T-helper 9 cell (primary cell): ENCODE measurements at places on chromosomes 7 and 10.
A peak's percentile ranks its signal among the peaks of the same experiment; 100 is the strongest.

- DNase-seq: peak; percentile 83
Measured at GRCh38 chr10:79067241-79068202, 1.2 kb upstream of the ZMIZ1 start.

GRCh38 chr7:96707901-96708774, 1.5 kb downstream of the SEM1 start:
- DNase-seq: no peak

DNA sequence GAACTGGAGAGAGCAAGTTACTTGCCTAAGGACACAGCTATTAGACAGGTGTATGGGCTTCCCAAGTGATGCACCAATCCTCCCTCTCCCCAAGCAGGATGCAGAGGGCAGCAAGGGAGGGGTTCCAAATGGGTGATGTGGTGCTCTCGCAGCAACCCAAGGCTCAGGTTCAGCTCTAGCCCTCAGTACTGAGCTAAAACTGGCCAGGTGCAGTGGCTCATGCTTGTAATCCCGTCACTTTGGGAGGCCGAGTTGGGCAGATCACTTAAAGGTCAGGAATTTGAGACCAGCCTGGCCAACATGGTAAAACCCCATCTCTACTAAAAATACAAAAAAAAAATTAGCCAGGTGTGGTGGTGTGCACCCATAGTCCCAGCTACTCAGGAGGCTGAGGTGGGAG, 40.7 kb downstream of the GPRIN2 start:
- no peak for DNase-seq

GRCh38 chr10:118592675-118593330, 2.6 kb downstream of the PRLHR start:
- no peak for DNase-seq

DNA sequence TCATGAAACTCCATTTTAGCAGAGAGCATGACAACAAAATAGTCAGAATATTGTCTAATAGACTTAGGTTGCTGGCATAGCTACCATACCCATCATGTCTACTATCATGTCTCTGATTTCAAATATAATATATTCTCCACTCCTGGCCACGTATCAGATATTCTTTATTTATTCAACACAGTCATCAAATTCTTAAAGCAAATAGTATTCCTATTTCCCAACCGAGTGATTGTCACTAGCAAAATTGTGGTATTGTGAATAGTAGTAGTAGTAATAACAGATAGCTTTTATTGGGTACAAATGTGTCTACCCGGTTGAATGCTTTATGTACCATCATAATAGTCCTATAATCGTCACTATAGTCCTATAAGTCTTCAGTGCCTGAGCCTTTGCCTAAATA, 918.6 kb downstream of the KCNMA1 start:
- no peak for DNase-seq

GRCh38 chr10:101143345-101143630, 12.2 kb downstream of the TLX1 start:
- no peak for DNase-seq

DNA sequence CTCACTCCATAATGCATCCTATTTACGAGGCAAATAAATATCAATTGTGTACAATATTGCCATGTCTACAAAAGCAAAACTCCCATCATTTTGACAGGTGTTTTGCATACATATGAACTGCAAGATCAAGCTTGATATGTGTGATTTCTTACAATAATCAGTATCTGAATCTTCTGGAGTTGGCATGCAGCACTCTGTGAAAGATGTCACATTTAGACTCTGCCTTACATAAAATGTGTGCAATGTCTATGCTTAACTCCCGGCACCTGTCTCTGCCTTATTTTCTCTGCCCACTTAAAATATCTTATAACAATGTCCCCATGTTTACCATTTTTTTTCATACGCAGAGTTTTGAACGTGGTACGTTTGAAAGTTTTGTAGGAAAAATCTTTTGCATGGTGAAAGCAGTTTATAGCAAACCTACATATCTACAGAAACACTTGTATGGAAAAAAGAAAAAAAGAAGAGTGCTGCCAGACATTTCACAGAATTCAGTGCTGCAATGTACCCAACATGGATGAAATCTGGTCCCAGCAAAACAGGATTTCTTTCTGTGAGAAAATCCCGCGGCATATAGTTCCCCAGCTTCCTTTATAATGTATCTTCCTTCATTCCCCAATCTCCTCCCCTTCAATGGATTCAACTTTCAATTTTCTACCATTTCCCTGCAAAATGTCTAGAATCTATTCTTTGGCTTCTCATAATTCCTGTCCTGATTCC, 114.1 kb upstream of the NRP1 start:
- DNase-seq: no peak

DNA sequence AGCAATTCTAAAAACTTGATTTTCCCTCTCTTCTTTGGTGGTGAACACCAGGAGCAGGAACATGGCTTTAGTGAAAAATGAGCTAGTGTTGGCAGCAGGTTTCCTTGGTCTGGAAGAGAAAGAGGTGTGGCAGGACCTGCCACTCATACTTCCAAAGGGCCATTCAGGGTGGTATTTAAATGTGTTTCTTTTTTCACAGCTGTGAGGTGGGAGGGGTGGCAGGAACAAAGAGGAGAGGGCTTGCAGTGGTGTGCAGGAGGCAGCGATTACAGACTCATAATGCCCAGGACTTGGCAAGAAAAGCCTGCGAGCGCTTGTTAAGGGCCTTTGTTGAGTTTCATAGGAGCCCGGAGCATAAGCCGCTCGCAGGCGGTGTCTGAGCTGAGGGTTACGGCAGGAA, 36.8 kb downstream of the WIPF3 start:
- no peak for DNase-seq

DNA sequence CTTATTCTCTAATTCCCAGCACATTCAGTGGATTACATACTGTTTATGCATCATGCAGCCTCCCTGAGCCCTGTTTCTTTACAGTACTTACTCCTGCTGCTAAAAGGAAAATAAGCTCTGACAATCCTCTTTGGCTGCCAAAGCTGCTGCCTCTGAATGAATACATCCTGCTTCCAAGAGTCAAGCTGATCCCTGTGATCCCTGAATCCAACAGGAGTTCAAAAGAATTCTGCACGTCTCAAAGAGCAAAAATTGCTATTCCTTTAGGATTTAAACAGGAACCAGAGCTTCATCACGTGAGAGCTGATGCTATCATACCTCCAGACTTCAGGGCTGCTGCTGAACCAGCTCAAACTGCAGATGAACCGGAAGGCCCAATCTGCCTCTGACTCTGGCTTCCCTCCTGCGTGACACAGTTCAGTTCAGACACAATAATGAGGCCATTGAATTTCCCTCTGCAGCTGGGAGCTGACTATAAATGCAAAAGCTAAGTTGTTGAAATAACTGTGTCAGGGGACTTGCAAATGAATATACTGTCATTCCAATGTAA, 851.0 kb upstream of the PHF14 start:
- DNase-seq: no peak

DNA sequence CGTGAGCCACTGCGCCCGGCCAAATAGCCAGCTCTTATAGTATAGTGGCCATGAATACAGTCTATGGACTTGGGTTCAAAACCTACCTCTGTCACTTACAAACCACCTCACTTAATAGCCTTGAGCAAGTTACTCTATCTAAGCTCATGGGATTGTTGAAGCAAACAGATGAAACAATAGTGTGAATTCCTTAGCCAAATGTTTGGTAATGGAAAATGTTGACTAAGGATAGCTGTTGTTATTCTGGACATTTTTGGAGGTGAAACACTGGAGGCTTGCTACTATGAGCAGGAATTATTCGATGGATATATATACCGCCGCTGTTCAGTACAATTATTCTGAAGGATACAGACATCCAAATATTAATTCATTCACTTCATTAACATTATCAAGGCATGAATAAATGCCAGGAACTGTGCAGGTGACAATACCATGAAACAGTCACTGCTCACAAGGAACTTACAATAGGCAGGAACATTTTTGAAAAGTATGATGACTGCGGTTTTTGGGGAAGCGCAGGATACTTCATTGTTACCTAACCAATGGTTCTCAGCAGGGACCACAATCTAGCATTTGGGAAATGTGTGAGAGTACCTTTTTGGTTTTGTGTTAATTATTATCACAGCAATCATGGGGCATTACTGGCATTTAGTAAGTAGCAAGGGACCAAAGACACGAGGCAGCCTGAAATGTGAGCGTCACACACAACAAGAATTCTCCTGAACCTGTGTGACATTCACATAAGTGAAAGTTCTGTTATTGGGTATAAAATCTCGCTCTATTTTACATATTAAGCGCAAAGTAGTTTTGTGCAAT, 55.7 kb downstream of the CUBN start:
- no peak for DNase-seq

DNA sequence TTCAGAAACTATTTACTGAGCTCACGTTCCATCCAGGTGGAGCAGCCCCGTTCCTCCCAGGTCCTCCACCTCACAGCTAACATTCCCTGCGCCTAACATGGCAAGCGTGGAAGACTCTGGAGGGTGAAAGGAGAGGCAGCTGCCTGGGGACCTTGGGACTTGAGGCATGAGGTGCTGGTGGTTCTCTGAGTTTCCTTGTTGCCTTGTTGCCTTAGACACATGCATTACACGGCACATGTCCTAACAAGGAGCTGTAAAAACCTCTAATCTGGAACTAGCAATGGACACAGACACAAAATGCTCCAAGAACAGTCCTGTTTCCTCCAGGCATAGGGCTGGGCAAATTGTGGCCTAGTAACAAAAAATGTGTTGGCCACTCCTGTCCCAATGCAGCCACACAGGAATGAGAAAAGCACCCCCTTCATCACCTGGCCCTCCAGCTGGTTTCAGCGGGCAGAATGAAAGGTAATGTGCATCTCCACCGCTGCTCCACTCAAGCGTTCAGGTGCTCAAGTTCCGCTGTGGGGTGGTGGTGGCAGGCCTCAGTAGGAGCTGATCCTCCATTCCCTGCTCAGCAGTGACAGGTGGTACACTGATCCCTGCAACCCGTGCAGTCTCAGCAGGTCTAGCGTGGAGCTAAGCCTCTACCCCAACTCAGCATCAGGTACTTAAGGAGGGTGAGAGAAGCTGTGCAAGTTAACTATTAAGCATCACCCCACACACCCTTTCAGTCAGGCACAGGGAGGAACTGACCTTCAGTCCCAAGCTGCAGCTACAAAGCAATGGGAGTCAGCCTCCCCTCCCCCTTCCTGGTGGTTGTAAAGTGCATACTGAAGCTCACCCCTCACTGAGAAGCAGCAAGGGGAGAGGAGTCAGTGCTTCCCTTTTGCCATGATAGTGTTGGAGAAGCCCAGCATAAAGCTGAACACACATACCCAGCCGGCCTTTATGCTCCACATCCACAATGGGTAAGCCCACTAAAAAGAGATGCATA, 382.8 kb downstream of the SDK1 start:
- DNase-seq: no peak

DNA sequence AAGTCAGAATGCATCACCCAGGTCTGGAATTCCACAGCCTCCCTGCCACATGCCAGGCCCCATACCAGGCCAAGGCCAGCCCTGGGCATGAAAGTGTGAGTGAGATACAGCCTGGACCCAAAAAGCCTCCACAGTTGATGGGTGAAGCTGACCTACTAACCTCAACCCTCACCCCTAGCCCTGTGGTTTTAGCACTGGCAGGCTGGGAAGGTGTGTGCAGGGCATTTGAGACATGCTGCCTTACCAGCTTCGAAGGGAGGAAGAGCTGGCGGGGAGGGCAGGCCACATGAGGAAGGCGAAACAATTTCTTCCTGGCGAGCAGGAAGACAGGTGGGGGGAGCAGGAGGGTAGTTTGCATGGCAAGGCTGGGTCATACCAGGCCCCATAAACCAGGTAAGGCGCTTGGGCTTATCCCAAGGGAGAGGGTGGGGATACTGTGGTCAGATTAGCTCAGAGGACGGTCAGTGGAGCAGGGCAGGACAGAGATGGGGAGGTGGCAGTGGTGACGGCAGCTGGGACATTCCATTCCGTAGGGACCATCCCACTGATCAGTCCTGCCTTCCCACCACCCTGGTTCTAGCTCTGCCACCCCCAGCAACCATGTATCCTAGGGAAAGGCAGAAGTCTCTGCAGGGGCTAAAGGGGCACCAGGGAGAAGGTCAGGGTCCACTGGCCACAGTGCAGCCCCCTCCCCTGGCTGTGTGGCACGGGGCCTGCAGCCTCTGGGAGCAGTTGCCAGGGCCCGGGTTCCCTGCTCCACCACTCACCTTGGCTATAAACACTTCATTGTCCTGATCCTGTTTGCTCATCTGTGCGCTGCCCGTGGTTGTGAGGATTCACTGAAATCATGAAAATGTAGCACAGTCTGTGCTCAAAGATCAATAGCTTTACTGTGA, 155.8 kb downstream of the NRF1 start:
- DNase-seq: no peak

DNA sequence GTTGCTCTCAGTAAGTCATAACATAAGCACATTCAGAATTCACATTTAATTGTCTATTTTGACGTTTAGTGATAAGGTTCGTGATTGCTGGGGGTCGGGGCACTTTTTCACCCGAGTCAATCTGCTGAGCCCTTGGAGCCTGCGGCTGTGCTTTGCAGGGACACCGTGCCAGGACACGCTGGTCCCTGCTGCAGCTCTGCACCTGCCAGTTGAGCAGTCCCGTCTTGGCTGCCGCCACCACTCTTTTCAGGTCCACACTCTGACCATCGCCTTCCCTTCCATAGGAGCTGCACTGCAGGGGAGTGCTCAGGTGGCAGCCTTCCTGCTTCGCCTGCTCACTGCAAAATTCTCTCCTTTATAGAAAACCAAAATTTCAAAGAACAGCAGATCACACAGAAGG, 36.4 kb downstream of the CUL1 start:
- DNase-seq: no peak

GRCh38 chr10:126959906-126960685, 54.9 kb downstream of the DOCK1 start:
- no peak for DNase-seq

DNA sequence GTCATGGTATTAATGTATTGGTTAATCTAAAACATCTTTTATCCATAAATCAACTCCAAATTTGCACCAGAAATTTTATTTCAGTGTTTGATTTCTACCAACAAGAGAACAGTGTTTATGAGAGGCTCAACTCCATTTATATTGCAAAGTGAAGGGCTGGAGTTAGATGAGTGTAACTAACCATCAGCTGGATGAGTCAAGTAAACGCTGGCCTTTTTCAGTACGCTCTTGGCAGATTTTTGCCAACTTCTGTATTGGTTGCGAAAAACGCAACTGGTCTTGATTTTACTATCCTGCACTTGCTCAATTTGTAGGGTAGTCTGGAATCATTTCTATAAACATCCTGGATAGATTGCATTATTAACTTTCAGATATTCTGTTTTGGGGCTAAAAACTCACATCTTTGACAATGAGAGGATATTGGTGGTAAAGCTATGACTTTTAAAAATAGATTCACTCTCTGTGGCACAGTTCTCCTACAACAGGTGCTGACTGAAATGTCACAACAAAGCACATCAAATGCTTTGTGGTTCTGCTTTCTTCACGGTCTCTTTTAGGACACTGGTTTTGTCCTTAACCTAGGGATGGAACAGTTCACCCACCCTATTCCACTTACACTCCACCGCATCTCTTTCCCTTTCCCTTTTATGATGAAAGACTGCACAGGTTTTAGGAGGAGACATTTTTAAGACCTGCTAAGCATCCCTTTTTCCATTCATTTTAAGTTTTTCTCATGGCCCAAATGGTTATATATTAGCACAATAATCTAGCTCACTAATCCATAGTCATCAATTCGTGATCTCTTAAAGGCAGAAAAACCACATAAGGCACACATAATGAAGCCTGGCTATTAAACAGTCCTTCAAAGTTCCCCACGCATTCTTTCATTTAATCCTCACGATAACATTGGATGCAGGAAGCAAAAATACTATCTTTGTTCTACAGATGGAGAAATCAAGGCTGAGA, 12.8 kb downstream of the CACNA2D1 start:
- no peak for DNase-seq

GRCh38 chr10:73887294-73888039, 13.1 kb upstream of the CAMK2G start:
- no peak for DNase-seq
